Inflammatory macrophage treated with lipopolysaccharide for 1 hour (primary cell): ENCODE measurements at places on chromosomes 1 and 21.
A peak's percentile ranks its signal among the peaks of the same experiment; 100 is the strongest.

- no peak for DNase-seq
Observed at GRCh38 chr1:220012259-220012658, 34.0 kb downstream of the EPRS1 start.

DNA sequence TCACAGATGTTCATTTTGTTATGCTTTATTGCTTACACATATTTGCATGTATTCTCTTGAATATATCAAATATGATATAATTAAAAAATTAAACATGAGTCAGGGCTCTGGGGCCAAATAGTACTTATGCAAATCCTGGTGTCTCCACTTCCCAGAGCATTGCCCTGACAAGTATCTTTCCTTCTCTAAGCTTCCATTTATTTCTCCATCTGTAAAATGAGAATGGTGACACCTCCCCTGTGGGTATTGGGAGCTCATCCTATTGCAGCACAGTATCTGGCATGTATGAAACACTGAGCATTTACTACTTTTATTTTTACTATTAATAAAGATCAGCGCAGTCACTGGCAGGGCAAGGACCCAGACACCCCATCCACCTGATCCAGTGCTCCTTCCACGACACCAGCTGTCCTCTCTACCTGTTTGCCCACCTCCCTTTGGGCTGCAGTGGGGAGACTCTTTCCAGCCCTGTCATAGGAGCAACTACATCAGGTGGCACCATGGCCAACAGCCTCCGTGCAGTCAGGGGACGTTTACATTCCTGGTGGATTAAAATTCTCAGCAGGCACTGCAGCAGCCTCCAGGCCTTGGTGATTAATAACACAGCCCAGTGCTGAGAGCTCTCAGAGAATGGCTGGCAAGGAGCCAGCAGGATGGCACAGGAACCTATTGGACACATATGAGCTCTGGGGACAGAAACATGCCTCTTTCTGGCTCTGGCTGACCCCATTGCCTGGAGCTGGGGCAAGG is 113.0 kb downstream of the DMRTB1 start:
- no peak for DNase-seq

GRCh38 chr1:29736582-29737188 is 500.4 kb downstream of the PTPRU start:
- peak; percentile 73 for DNase-seq

GRCh38 chr1:225260319-225260718 is 167.5 kb downstream of the LBR start:
- no peak for DNase-seq

- no peak for DNase-seq
Observed at GRCh38 chr1:213369465-213369864, 318.4 kb downstream of the RPS6KC1 start.

DNA sequence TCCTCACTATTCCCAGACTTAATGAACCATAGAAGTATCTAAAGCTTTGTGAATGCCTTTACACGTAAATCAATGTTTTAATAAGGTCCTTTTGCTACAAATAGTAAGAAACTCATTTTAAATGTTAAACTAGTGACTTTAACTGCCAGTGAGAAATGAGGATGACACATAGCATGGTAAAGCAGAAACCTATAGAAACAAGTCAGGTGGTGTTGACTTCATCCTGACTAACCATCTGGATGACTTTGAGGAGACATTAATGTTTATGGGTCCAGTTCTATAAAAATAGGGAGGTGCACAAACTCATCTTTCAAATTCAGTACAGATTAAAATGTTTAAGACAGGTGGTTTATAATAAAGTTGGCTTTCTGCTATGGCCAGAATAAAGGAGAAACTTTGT is 85.4 kb downstream of the COLGALT2 start:
- no peak for DNase-seq

DNA sequence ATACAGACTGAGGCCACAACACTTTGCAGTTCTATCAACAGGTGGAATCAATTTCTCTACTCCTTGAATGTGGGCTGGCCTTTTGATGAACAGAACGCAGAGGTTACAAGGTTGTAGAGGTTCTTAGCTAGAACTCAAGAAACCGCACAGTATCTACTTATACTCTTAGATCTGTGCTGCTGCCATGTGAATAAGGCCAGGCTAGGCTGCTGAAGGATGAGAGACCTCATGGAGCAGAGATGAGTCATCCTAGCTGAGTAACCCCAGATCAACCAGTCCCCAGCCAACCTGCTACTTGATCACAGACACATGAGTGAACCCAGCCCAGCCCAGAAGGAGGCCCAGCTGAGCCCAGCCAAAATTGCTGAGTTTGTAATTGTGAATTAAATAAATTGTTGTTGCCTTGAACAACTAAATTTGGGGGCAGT is 35.3 kb upstream of the BCAR3 start:
- DNase-seq: no peak

GRCh38 chr21:42159560-42160110 is 59.3 kb upstream of the ABCG1 start:
- no peak for DNase-seq

DNA sequence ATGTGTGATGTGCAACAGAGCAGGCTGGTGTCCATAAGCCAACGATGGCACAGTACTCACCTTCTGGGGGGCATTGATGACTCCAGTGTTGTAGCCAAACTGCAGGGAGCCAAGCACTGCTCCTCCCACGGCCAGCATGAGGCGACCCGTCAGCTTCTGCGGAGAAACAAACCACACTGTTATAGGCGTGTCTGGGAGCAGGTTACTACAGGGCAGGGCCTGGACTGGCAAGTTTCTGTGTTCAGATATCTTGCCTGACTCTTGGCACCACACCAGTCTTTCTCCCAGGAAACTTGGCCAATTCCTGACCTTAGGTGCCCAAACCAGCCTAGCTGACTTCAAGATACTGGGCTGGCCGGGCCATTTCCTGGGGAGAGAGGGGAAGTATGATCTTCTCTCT is 15.5 kb downstream of the SLC2A1 start:
- no peak for DNase-seq

- DNase-seq: no peak
Observed at GRCh38 chr1:204327359-204327758, 32.4 kb downstream of the PLEKHA6 start.

- no peak for DNase-seq
Observed at GRCh38 chr1:36644556-36644955, 161.8 kb upstream of the CSF3R start.

GRCh38 chr1:96370757-96371156 is 350.8 kb upstream of the PTBP2 start:
- DNase-seq: no peak

GRCh38 chr1:154756793-154757548 is 113.1 kb downstream of the KCNN3 start:
- no peak for DNase-seq

DNA sequence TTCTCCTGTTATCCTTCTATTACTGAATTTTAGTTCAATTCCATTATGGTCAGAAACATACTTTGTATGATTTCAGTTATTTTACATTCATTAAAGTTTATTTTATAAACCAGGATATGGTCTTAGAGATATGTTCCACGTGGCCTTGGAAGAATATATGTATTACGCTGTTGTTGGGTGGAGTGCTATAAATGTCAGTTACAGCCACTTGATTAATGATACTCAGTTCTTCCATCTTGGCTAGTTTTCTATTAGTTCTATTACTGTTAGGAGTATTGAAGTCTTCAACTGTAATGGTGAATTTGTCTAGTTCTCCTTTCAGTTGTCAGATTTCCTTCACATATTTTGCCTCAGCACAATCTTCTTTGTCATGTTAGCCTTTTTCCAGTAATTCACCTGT is 26.7 kb downstream of the CCSAP start:
- no peak for DNase-seq

GRCh38 chr1:218524526-218524925 is 179.4 kb downstream of the TGFB2 start:
- DNase-seq: no peak

DNA sequence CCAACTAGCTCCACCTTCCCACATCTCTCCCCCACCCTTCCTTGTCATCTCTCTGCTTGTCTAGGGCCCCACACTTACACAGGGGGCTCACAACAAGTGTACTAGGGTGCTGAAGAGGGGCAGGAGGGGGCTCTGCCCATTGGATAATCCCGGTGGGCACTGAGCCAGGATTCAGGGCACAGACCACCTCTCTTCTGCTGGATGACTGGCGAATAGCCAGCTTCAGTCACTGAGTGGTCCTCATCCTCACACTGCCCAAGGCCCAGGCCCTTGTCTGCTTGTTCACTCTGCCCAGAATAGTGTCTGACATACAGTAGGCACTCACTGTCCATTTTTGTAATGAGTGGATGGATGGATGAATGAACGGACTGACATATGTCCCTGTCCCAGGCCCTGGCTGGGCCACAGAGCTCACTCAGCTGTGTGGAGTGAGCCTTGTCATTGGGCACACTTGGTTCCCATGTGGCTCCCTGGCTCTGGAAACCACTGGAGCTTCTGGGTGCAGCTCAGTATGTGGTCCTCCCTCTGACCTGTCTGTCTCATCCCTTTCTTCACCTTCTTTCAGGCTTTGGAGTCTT is 36.6 kb downstream of the FOXO6 start:
- DNase-seq: no peak
